Mesothelial cell of epicardium (in vitro differentiated cells): ENCODE measurements at places on chromosomes 12 and 14.

DNA sequence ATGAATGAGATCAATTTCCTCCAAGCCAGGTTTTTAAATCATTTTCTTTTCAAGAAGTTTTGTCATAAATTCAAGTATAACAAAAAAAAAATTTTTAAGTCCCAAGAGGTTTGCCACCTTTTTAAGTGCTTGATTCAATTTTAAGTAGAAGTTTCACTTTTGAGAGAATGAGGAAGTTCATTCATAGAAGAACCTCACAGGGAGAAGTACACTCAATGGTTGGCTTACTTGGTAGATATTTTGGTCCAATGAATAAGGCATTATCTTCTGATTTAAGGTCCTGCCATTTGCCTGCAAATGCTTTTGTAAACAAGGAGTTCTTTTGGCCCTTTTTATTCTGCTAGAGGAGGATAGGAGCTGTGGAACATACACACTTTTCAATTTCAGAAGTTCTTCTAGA is 96.7 kb upstream of the NOVA1 start:
- no peak for DNase-seq

GRCh38 chr14:92986254-92987147 is 63.6 kb downstream of the CHGA start:
- no peak for DNase-seq

GRCh38 chr14:103628221-103628683 is 759 bp upstream of the KLC1 start:
- peak; percentile 40 for DNase-seq

GRCh38 chr14:63204407-63205043 is at the start of gene RHOJ:
RHOJ (plus strand) TSS chr14:63204443; CDS start chr14:63204870, 427 bp downstream.
- DNase-seq: peak; percentile 45

GRCh38 chr12:62505786-62506185 is 39.2 kb downstream of the MON2 start:
- no peak for DNase-seq

GRCh38 chr12:19234171-19234704 is 104.7 kb downstream of the PLEKHA5 start:
- DNase-seq: no peak

DNA sequence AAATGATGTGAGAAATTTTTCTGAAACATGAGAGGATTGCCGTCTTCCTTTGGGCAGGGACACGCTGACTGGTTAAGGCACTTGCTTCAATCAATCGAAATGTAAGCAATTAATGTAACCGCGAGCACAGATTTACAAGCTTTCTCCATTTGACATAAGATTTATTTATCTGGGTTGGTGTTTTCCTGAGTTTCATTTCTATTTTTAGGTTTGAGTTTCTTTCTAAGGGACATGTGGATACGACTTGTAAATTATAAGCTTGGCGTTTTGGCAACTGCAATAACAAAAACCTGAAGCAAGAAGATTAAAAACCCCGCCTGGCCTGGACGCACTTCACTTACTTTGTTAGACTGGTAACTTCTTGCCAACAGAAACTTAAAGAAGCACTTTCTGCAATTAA is 20.3 kb upstream of the SINHCAF start:
- no peak for DNase-seq

GRCh38 chr14:55354500-55354899 is 57.1 kb downstream of the ATG14 start:
- DNase-seq: no peak

DNA sequence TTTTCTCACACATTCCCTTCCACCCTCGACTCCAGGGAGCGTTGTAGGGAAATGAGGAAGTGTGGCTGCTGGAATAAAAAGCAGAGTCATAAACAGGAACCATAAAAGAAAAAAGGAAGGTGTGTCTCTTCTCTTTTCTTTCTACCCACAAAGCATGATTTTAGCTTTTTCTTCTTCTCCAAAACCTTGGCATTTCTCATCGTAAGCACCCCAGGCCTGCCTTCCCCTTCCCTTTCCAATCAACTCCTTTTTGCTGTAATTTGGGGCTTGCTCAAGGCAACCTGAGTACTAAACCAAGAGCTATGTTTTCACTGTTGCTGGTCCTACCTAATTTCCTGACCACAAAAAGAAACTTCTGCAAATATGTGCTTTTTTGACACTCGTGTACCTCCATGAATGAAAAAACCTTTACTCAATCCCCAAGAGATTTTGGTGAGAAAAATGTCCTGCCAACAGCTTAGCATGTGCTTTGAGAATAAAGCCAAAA is 9.2 kb downstream of the PLBD1 start:
- DNase-seq: no peak

DNA sequence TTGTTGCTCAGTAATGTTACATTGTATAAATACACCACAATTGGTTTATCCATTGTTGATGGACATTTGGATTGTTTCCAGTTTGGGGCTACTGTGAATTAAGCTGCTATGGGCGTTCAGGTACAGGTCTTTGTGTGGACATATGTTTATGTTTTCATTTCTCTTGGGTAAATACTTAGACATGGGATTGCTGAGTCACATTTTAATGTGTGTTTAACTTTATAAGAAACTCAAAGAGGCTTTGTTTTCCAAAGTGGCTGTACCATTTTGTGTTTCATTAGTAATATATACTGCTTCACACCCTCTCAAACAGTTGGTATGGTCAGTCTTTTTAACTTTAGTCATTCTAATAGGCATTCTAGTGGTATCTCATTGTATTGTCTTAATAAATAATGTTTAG is 225.0 kb downstream of the SPTSSA start:
- DNase-seq: no peak

DNA sequence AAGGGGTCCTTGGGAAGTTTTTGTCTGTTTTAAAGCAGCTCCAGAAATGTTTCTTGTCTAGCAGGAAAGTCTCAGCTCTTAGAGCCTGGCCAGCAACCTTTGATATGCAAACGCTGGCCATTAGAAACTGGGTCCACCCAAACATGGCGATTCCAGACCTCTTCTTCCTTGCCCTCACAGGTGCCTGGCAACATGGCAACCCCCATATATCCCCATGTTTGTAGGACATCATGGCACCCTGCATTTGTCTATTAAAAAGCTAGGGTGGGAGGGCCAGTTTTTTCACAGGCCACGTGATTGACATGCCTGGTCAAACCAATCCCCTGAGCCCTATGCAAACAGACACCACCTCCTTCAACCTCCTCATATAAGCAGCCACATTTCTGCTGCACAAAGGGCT is 848.7 kb upstream of the FOXG1 start:
- DNase-seq: no peak

- no peak for DNase-seq
Measured at GRCh38 chr14:49218436-49219092, 367.6 kb downstream of the RPS29 start.

- DNase-seq: no peak
Measured at GRCh38 chr14:50062438-50063085, 53.8 kb downstream of the VCPKMT start.

- no peak for DNase-seq
Measured at GRCh38 chr12:44812062-44812461, 64.1 kb downstream of the NELL2 start.

- no peak for DNase-seq
Measured at GRCh38 chr12:112573141-112573540, 154.4 kb downstream of the PTPN11 start.

GRCh38 chr12:80925237-80925636 is 12.5 kb downstream of the LIN7A start:
- no peak for DNase-seq

GRCh38 chr12:78244916-78245507 is 414.3 kb downstream of the NAV3 start:
- no peak for DNase-seq
